Hypothalamus (tissue), 51 donors: ENCODE measurements at places on chromosomes 11 and 22.

DNA sequence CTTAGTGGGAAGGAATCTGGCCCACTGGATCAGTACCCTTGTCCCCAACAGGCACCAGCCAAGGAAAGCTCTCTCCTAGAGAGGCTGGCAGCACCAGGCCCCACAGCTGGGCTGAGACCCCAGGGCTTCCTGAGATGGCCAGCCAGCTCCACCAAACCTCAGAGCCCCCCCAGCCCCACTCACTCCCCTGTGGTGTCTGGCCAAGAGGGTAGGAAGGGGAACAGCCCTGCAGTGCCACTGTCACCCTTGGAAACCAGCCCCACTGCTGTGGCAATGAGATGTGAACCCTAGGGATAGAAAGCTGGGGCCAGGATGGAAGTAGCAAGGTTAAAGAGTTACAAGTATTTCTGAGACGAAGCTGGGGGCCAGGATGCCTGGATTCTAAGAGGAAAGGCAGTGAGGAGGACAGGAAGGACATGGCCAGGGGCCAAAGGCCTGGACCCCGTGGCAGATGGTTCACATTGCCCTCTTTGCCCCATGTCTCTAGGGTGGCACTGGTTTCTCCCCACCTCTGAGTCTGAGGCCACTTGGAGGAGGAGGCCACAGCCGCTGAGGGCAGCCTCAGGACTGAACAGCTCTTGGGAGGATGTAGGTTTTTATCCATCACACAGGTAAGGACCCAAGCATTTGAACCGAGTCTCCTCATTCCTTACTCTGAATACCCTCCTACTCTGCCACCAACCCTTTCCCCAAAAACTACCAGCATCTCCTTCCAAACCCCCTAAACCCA is 28.8 kb downstream of the NRXN2 start:
- no peak for DNase-seq

DNA sequence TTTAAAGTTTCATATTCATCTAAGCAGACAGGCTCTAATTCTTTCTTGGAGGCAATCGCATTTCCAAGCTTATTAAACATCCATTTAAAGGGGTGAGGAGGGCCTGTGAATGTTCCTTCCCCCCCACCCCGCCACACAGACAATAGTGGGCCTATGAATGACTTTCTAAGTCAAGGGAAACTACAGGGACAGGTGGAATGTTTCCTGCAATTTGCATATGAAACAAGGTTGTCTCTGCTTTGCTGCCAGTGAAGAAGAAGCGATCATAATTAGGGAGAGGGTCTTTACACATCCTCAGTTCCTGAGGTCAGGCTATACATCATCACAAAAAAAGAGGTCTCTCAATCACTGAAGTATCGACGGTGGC is 127.9 kb upstream of the OPCML start:
- DNase-seq: no peak

DNA sequence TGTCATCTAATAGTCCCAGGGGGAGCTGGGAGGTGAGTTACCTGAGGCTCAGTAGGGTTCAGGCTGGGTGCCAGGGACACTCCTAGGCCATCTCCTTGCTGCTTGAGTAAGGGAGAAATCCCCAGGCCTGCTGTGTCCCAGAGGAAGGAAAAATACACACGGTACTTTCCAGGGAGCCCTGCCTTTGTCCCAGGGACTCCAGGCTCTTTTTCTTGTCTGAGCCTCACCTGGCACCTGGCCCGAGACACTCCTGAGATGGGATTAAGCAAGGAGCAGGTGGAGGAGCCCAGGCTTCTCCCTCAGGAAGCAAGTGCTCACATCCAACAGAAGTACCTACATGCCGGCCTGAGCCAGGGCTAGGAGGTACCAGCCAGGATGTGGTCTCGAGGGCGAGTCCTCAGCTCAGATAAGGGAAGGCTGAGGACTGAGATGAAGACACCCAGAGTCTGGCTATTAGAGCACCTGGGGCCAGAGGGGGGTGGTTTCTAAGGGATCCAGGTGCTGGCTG is 899 bp upstream of the KLHDC7B start:
- no peak for DNase-seq

- DNase-seq: no peak
Observed at GRCh38 chr22:44380756-44381486, 68.2 kb upstream of the SHISAL1 start.

GRCh38 chr22:21942407-21943343 is 10.0 kb downstream of the PPM1F start:
- no peak for DNase-seq

DNA sequence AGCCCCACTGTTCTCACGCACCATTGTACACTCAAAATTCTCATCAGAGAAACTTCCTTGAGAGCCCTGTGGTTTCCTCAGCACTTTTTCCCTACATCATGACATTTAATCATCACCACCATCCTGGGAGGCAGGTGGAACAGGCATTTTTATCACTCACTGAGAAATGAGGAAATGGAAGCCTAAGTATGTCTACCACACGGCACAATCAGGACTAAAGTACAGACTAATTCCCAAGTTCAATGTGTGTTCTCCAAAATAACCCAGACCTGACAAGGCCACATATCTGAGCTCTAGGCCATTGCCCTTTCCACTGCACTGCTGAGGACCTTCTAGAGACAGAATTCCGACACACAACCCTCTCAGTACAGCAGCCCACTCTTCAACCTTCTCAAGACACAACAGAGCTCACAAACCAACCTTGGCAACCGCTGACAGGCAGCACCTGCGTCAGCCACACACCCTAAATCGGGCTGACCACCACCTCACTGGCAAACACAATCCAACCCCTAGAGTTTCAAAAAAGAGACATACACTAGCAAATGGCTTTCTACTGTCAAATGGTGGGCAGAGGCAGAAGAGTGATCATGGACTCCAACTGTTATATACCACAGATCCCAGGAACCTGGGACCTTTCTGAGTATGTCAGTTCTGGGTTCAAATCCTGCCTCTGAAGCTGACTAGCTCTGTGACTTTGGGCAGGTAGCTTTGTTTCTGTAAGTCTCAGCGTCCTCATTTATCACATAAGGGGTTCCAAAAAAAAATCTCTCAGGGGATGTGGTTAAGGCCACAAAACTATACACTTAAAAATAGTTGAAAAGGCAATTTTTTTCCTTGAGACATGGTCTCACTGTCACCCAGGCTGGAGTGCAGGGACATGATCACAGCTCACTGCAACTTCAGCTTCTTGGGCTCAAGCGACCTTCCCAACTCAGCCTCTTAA is 16.3 kb downstream of the SMCO4 start:
- no peak for DNase-seq

GRCh38 chr11:7889985-7890384 is 41.1 kb downstream of the OR10A6 start:
- DNase-seq: no peak
